ENCODE measurements at places on chromosomes 5 and 9. TPM values are rescaled to one million over a fixed set of nuclear protein-coding genes. Genes with fewer than 3 reads are reported as not detected.

GBGT1 gene
- total RNA-seq, result 3.2 TPM

TMEM215 gene
- total RNA-seq, result not detected

KIF24 gene
- 5.2 TPM for total RNA-seq

DCAF10 gene
- total RNA-seq, result 28.1 TPM

SLCO4C1 gene
- under 0.01 TPM for total RNA-seq

IFNA2 gene
- total RNA-seq, result not detected

GLT6D1 gene
- total RNA-seq, result not detected

PCDHGB6 gene
- 2.9 TPM for total RNA-seq

AQP7 gene
- not detected for total RNA-seq

BARHL1 gene
- not detected for total RNA-seq

NPDC1 gene
- total RNA-seq, result 13.3 TPM

WDR38 gene
- total RNA-seq, result not detected

NDUFS6 gene
- 49.5 TPM for total RNA-seq

ARID3C gene
- 0.22 TPM for total RNA-seq

ERCC6L2 gene
- 85.5 TPM for total RNA-seq

RXRA gene
- 15.4 TPM for total RNA-seq

DMAC1 gene
- 7.4 TPM for total RNA-seq

PTGES2 gene
- 55.0 TPM for total RNA-seq

CAVIN4 gene
- total RNA-seq, result 1.6 TPM

OGN gene
- total RNA-seq, result 0.33 TPM

NAIP gene
- total RNA-seq, result 4.1 TPM

PDCD1LG2 gene
- 10.1 TPM for total RNA-seq

N4BP3 gene
- 1.1 TPM for total RNA-seq

IL6ST gene
- total RNA-seq, result 517 TPM

CNTNAP3B gene
- 14.5 TPM for total RNA-seq

Data from uterine smooth muscle cell (primary cell).